ENCODE measurements at places on chromosomes 5 and 9.

DNA sequence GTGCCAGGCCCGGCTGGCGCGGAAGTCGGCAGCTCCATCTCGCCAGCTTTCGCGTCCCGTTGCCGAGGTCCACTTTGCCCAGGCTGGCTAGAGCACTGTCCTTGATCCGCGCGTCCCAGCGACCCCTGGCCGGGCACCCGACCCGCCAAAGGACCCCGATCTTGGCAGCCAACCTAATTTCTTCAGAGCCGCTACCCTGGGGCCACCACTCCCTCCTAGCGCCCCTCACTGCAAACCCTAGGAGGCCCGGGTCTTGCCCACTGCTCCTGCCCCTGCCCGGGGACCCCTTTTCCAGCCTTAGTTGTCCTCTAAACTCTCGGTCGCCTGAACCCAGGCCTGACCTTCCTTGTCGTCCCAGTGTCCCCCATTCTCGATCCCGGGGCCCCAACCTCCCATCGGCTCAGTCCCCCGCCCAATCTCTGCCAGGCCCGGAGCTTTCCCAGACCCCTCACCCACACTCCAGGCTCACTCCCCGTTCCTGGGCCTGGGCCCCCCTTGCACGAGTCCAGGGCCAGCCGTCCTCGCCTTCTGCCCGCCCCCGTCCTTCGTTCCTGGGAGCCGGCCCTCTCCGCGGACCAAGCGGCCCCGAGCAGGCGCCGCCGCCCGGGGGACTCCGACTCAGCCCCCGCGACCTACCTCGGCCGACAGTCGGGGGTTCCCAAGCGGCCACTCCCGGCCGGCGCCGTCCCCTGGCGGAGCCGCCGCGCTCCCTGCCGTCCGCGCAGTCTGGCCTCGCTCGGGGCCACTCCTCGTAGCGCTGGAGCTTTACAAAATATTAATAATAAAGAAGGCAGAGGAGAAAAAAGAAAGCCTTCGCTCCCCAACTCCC is 701 bp upstream of the LMX1B start:
- no peak for DNase-seq

- no peak for DNase-seq
Measured at GRCh38 chr9:126523611-126524111, 90.1 kb upstream of the LMX1B start.

DNA sequence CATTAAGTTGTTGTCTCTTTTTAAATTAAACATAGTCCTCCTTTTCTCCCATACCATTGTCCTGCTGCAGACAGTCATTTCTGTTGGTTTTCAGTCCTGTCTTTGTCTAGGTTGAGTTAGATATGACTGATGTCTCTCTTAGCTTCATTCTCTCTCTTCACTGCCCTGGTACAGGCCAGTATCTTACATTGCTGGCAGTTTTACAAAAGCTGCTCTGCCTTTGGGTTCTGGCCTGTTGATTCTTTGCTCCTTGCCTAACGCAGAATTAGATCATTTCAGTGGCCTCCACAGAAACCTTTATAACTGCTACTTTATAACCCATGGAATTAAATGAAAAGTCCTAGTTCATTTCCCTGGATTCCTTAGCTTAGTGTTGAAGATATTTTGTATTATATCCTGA is 33.7 kb downstream of the GPR21 start:
- no peak for DNase-seq

DNA sequence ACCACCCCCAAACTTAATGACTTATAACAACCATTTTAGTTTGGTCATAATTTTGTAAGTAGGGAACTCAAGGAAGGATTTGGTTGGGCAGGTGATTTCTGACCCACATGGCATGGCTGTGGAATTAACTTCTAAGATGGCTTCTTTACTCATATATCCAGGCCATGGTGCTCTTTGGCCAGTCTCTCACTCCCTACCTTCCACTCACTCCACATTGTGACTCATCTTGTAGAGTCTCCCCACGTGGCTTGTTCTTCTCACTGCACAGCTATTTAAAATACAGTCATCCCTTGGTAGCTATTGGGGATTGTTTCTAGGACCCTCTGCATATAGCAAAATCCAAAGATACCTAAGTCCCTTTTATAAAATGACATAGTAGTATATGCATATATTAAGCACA is 76.6 kb upstream of the MAST4 start:
- no peak for DNase-seq

GRCh38 chr5:84287951-84288350 is 96.7 kb downstream of the EDIL3 start:
- DNase-seq: no peak

DNA sequence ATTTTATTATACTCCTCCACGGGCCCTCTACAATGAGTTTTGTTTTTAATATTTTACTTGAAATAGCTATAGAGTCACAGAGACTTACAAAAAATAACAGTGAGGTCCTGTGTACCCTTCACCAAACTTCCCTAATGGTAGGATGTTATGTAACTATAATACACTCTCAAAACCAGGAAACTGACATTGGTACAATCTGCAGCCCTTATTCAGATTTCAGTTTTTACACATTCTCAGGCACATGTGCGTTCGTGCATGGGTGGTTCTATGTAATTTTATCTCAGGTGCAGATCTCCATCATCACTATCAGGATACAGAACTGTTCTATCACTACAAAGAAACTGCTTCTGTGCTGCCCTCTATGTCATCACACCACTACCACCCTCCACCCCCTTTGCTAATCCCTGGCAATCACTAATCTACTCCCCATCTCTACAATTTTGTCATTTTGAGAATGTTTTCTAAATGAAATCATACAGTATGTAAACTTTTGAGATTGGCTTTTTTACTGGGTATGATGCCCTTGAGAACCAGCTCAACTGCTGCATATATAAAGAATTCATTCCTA is 16.4 kb downstream of the RAB14 start:
- DNase-seq: no peak

GRCh38 chr9:11318946-11319345 is 706.1 kb upstream of the PTPRD start:
- no peak for DNase-seq

DNA sequence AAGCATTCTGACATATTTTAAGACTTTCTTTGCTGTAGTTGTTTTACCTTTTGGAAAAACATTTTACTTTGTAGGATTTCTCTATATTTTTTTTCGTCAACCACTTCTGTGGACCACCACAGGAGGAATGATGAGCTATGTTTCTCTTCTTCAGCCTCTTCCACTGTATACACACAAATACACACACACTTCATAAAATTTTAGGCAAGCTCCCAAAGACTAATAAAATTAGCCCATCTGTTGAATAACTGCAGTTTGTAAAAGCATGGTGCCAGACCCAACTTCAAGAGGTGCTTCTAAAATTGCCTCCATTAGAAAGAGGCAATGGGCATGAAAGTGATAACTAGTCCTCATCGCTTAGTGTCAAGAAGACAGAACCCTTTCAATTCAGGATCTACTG is 4.1 kb upstream of the CEP120 start:
- DNase-seq: no peak

DNA sequence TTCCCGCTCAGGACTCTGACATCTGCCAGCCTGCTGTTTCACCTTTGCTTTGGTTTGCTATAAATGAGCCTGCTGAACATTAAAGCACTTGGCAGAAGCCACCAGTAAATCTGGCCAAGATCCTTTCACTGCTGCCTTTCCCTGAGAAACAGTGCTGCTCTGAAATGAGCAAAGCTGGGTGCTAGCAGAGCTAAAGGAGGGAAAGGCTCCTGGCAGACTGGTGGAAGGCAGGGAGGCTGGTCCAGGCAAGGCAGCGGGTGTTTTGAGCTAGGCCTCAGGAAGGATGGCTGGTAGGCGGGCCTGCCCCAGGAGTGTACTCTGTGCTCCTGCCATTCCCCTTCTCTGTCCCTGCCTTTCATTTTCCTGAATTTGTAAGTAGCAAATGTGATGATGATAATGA is 52.5 kb upstream of the PTGS1 start:
- DNase-seq: peak; percentile 36

GRCh38 chr5:16626696-16627264 is 10.0 kb upstream of the RETREG1 start:
- no peak for DNase-seq

DNA sequence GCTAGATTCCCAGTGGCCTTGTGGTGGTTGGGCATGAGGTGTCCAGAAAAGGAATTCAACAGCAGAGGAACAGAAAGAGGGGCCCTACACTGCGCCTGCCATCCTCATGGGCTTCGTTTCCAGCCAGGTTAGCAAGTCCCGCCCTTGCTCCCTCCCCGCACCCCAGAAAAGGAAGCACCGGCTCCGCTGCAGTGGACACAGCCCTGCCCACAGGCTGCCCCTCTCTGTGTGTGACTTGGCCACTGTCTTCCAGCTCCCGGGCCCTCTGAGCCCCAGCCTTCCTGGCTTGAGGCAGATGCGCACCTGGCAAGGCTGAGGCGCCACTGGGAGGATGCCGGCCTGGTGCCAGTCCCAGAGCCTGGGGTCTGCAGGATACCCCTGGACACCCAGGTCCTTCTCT is 305.0 kb upstream of the IRX4 start:
- DNase-seq: no peak

DNA sequence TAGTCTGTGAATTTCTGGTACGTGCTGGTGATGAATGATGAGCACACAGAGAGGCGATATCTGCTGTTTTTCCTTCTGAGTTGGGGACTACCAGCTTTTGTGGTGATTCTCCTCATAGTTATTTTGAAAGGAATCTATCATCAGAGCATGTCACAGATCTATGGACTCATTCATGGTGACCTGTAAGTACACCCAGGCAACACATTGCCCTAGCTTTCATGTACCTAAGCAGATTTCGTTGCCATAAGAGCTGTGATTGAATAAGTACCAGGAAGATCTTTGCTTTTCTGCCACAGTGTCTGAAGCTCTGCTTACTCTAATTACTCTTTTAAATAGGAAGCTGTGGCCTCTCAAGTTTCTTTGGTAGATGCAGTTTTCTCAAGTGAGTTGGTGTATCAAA is 397.8 kb downstream of the ARRDC3 start:
- DNase-seq: no peak

DNA sequence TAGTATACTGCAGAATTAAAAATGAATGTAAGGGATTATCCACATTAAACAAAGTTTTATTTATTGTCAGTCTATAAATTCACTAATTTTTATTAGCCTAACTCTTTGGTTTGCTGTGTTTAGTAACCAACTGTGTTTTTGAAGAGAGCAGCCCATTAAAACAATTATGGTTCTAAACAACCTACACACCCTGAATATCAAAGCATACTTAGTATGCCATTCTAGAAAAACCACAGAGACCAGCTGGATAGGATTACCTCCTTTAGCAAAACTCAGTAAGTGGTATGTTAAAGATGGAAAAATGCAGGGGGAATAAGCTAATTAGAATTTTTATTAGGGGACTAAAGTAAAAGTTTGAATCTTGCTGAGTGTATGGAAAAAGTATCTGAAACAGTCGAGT is 1981.7 kb upstream of the NUDT12 start:
- no peak for DNase-seq

DNA sequence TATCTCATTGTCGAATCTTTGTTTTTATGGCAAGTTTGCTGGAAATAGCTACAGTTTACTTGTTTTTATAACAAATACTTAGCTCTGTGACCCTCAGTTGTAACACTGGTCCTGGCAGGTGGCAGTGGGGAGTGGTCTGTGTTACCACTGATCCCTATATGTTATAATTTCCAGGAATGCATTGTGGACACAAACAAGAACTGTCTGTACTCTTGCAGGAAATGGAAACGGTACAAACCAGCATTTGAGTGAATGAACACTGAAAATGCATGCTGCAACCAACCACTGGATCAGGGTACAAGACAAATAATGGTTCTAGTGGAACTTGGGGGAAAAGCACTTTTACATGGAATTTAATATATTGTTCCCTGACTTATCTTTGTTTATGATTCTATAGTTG is 66.5 kb upstream of the PJA2 start:
- no peak for DNase-seq
